AML-193 (cell line): ENCODE measurements at places on chromosomes 2 and 18.

GRCh38 chr2:68429311-68429826, 37.7 kb downstream of the FBXO48 start:
- DNase-seq, result no peak

- DNase-seq, result no peak
Observed at GRCh38 chr2:222668494-222669154, 2.8 kb upstream of the MOGAT1 start.

- no peak for DNase-seq
Observed at GRCh38 chr2:85768713-85769112, 14.9 kb downstream of the ATOH8 start.

DNA sequence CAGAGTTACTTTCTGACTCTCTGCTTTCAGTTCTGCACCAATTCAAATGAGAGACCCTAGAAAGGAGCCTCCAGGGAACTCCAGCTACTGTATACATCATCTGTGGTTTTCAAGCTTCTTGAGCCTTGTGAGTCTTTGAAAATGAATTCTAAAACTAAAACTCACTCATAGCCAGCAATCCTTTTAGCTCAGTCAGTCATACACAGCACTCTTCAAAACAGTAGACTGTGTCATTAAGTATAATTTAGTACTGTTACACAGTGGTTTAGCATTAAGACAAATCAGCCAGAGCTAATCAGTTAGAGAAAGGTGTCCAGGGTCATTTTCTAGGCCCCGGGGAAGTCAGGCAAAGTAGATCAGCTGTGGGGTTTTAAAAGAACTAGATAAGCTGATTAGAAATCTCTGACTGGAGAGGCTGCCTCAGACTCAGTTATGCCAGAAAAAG, 322.1 kb upstream of the THUMPD2 start:
- DNase-seq, result no peak

- DNase-seq, result peak; percentile 58
Observed at GRCh38 chr2:37287966-37288365, 36.7 kb downstream of the PRKD3 start.

DNA sequence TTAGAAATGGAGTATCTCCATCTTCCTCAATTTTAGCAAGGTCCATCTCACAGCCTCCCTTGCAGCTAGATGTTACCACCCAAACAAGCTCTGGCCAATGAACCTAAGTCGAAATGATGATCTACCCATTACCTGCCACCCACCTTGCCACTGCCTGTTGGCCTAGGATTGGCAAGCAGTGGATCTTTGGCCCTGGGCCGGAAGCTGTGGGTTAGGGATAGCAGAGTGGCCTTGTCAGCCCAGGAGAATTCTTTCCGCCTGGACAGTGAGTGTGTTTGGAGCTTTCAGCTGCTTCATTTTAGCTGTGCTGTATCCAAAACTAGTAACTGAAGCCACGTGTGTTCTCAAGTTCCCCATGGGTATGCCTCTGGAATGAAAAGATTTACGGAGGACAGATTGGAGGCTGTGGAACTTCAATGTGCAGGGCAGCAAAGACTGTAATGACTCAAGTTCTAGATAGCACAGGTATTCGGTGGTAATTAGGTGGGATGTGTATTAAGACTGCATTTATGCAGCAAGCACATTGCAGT, 7.7 kb upstream of the PARD6G start:
- no peak for DNase-seq

- no peak for DNase-seq
Observed at GRCh38 chr2:219452361-219453317, 18.0 kb downstream of the SPEG start.

GRCh38 chr2:216830346-216830745, 29.5 kb downstream of the TNP1 start:
- no peak for DNase-seq

GRCh38 chr2:196314157-196314556, 142.8 kb upstream of the STK17B start:
- DNase-seq, result no peak

DNA sequence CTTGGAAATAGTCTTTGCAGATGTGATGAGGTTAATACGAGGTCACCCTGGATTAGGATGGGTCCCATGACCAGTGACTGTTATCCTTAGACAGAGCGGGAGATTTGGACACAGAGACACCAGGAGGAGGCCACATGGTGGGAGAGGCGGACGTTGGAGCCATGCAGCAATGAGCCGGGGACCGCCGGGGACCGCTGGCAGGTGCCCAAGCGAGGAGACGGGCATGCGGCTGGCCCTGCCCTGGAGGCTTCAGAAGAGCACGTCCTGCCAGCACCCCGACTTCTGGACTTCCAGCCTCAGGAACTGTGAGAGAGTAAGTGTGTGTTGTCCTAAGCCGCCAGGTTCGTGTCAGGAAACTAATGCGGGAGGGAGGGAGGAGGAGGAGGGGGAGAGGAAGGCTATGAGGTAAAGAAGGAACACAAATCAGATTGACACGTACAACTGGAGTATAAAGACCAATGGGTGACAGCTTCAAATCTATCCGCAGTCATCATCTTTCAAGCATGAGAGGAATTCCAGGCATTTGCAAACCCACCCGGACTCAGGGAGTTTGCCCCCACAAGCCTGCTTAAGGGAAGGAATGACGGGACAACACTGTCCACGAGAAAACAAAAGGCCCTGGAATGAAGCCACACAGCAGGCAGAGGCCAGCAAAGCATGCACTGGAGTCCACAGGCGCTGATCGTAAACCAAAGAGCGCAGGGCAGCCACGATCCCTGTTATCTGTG, 11.6 kb upstream of the BOK start:
- no peak for DNase-seq

DNA sequence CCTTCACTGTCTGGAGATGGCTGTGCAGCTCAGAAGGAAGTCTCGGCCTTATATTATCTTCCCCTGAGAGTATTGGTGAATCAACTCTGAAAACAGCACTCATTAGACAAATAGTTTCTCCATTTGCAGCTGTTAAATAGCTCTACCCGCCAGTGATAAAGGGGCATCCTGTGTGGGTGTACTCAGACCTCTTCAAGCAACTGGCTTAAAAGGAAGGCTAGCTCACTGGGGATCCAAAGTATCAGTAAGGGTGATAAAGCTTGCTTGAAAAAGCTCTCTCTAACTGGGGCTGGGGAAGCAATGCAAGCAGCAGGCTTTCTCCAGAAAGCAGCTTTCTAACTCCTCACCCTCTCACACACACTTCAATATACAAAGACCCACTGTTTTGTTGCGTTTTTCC, 64.9 kb upstream of the PSMD14 start:
- no peak for DNase-seq

- no peak for DNase-seq
Observed at GRCh38 chr2:216881411-216881810, 21.5 kb upstream of the TNP1 start.

DNA sequence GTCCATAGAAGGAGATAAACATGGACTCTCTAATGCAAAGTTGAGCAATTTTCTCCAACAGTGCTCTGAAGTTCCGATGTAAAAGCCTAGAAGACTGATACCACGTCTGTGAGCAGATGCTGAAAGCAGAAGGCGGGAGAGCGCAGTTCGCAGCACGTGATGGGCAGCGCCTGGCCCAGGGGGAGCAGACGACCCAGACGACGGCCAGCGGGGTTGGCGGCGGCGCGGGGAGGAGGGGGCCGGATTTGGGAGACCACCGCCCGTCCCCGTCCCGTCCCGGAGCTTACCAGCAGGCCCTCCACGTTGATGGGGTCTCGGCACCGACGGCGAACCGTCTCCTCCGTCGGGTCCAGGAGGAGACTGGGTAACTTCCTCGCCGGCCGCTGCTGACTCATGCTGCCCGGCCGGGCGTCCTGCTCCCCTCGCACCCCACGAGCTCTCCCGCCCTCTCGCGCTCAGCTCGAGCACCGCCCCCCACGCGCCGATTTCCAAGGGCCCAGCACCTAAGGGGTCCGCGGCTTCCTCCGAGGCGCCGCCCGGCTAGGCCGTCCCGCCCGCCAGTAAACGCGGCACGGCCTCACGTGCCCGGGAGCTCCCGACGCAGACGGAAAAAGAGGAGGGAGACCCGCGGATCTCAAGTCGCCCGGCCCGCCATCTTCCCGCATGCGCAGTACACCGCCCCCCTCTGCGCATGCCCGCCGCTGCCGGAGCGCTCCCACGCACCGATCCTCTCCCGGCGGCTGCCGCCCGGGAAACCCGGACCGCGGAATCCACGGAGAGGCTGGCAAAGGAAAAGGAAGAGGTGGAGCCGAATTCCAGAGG, at the start of gene E2F6:
E2F6 (minus strand) TSS at position 677 of the 822 bp plus-strand sequence; CDS start at position 395, 282 bp downstream.
- peak; percentile 66 for DNase-seq

DNA sequence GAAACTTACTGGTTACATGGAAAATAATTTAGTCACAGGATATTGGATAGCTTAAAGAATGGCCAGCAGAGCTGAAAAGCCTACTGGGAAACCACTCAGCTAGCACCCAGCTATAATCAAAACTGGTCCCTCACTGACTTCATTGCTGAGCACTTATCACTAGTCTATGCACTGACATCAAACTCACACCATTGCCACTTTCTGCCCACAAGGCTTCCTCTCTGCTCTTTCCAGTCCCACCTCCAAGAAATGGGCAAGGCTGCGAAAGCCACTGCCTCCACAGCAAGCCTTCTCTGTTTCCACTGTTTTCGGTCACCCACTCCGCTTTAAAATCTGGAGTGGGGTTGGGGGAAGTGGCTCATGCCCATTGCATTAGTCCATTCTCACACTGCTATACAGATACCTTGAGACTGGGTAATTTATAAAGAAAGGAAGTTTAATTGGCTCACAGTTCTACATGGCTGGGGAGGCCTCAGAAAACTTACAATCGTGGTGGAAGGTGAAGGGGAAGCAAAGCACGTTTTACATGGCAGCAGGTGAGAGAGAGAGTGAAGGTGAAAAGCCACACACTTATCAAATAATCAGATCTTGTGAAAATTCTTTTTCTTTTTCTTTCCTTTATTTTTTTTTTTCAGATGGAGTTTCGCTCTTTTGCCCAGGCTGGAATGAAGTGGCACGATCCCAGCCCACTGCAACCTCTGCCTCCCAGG, 77.0 kb upstream of the CERS6 start:
- DNase-seq, result no peak

DNA sequence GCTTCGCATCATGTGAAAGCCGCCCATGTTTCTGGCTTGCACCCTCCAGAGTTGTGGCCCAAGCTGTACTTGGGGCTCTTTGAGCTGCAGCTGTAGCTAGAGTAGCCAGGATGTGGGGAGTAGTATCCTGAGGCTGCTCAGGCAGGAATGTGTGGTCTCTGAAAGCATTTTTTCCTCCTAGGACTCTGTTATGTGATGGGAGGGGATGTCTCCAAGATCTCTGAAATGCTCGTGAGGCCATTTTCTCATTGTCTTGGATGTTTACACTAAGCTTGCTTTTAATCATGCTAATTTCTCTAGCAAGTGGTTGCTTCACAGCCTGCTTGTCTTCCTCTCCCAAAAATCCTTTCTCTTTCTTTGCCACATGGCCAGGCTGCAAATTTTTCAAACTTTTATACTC, 687.6 kb downstream of the DCDC2C start:
- DNase-seq, result no peak

GRCh38 chr2:190804182-190804795, 76.3 kb upstream of the GLS start:
- no peak for DNase-seq

- no peak for DNase-seq
Observed at GRCh38 chr2:60819155-60819862, 62.1 kb upstream of the REL start.

DNA sequence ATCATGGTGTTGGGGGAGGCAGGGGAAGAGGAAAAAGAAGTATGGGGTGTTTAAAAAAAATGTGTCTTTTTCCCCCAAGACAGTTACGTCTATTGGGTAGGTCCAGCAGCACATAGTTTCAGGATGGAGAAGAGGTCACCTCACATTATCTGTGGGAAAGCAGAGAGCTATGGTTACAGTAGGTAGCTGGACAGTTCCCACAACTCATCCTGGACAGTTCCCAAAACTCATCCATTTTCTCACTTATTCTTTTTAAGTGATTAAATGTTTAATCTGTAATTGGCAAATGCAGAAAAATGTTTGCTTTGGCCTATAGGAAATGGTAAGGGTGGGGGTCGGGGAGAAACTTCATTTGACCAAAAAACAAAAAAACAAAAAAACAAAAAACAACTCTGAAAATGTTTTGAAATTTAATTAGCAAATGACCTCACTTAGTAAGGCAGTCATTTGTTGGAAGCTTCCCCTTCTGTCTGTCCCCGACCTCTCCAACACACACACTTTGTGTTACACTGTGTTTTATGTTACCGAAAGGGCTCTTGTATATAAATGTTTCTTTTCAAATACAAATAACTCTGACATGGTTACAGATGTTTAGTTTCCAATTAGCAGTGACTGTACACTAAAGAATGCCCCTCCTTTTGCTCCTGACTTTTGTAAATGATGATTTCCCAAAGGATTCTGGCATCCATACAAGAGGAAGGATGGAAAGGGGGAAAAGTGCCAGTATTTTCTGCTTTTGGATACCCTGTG, 173.3 kb upstream of the ZFP36L2 start:
- no peak for DNase-seq

DNA sequence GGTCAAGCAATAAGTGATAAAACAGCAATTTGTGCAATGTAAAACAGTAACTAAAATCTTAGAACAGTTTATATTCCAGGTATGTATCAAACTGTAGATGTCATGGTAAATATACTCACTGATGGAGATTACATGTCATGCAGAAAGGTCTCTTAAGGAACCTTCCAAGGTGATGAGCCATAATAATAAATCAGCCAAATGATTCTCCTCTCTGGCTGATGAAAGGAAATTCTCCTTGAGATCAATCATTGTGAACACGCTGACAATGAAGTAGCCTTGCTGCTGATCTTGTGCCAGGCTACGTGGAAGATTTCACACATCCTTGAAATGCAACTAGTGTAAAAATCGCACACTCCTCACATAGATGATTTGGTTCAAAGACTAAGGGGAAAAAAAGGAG, 392.5 kb upstream of the CDH7 start:
- DNase-seq, result no peak

GRCh38 chr18:79917169-79917852, 34.1 kb downstream of the SLC66A2 start:
- DNase-seq, result no peak

DNA sequence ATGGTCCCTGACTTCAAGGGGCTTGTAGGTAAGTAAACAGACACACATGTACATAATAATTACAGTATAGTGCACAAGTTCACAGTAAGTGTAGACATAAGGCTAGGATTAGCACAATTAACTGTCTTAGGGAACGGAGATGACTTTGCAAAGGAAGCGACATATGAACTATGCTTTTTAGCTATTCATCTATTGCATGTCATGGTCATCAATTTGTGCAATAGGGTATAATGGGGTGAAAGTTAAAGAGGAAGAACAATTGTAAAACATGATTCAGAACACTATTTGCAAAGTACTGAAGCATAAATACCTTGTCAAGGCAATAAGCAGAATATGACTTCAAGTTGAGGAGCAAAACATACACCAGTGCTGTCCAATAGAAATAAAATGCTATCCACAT, 112.3 kb upstream of the SLC8A1 start:
- no peak for DNase-seq
